ENCODE measurements at places on chromosomes 12 and 14.

- no peak for DNase-seq
These were observed 45.9 kb downstream of the SLC25A47 start for GRCh38 chr14:100369019-100369418.

DNA sequence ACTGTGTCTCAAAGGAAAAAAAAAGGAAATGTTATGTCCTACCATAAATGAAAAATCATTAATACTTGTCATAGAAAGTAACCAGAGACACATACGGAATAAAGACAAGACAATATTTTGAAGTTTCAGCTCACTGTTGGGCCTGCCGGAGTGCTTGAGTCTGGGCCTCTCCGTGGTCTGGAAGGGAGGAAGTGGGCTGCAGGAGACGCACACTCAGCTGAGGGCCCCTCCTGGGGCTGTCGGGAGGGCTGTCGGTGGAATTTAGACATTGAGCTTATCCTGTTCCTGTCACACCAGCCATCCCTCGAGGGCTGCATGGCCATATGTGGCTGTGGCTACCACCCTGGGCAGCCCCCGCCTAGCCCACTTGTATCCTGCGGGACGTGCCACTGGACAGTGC lies 80.6 kb downstream of the DDX51 start:
- DNase-seq: no peak

DNA sequence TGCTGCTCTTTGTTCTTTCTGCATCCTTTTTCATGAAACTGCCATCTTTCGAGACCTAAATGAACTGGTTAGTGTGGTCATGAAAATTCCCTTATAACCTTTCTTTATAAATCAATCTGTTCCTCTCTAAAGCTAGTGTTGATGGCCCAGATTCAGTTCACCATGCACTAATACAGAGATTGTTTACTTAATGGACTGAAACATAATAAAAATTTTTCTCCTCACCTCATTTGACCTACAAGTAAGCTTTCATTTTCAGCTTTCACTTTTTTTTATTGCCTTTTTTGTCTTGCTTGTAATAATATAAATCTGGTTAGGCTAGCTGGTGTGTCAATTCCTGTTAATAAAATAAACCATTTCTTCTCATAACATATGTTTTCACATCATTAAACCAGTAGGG lies 183.8 kb downstream of the CCDC59 start:
- DNase-seq: no peak

DNA sequence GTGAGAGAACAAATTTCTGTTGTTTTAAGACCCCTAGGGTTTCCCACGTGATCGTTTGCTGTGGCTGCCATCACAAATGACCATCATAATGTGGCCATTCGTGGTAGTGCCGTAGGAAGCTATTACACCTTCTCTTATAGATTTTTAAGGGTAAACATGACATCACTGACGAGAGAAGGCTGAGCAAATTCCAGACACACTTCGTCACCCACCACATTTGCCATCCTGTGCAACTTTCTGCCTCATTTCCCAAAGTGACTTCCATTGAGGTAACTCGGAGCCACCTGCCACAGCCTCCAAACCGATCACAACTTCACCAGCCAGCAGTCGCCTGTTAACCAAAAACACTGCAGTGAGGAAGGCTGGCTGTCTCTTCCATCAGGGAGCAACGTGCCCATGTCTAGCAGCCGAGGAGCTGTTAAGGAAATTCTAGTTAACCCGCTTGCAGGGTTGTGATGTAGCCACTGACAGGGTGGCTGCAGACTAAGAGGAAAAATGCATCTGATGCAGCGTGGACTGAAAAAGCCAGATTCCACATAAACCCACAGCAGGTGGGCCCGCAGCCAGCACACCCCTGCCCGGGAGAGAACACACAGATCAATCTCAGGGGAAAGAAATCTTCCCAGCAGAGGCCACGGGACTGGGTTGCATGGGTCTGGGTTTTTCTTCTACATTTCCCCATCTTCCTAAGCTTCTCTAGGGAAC lies 44.6 kb downstream of the CCDC85C start:
- DNase-seq: no peak

DNA sequence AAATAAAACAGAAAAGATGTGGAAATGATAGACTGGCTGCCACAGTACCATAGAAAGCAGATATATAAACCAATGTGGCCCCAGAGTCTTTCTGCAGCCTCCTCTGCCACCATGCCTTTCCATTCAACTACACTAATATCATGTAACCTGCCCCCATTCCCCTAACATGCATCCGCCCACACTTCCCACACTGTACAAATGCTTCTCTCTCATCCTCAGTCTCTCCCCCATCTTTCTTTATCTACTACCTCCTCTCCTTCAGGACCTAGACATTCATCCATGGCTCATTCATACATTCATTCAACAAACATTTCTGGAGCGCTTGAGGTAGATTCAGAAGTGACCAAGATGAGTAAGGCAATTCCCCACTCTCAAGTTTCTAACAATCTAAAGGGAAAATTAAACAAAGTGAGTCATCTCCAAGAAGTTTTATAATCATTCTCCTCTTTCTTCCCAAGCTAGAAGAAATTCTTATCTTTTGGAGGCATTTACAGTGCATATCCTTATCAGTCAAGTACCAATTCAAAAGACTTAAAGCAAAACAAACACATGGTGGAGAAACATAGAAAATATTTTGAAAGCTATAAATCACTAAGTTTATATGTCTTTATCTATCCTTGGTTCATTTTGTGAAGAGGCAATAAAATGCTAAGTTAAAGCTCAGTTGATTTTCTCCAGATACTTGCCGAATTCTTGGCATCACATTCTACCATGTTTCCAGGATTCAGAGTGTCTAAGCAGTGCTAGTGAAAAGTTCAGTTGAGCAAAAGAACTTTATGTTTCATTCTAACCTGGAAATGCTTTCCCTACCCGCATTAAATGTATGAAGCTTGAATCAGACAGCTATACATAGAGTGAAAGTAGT lies 70.5 kb upstream of the FRMD6 start:
- no peak for DNase-seq

GRCh38 chr12:42104087-42104486 lies 40.6 kb downstream of the GXYLT1 start:
- no peak for DNase-seq

DNA sequence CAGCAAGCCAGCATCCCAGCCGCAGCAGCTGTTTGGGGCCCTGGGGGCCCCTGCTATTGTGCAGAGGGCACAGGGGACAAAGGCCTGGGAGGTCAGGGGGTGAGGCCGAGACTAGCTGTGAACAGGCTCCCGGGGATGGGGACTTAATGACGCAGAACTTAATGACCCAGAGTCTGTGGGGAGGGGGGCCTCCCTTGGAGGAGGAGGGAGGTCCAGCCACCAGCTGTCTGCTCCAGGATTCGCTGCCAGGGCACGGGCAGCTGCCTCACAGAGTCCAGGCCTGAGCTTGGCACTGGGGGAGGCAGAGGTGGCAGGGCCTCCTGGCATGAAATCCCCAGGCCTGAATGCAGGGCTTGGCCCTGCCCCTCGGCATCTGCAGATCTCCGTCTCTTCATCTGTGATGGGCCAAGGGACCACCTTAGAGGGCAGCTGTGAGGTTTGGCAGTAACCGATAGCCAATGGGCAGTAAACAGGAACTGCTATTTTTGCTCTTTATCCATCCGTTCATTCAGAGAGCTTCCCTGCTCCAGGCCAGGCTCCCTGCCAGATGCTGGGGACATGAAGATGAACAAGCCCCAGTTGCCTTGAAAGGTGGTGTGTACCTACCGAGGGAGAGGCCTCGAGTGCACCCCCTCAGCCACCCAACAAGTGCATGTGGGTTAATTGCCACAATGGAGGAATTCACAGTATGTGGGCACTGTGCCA lies 6.7 kb downstream of the FAM222A start:
- DNase-seq: no peak

GRCh38 chr14:105116451-105117256 lies 51.4 kb upstream of the GPR132 start:
- DNase-seq: no peak

DNA sequence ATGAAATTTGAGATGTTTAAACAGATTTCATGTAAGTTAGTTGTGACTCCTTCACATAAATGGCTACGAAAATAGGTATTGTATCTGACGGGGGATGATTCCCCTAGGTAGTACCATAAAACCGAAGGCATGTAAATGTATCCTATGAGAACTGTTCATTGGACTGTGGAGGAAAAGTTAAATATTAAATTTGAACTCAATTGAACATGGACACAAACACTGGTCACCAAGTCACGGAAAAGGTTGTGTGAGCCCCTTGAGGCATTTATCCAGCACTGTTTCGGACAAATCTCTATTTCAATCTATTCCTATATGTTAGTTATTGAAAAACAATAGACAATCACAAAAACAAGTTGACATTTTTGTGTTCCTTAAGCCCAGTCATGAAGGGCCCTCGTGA lies 1014.3 kb upstream of the NOVA1 start:
- no peak for DNase-seq

GRCh38 chr12:126811391-126811790 lies 1455.6 kb upstream of the TMEM132C start:
- DNase-seq: no peak

DNA sequence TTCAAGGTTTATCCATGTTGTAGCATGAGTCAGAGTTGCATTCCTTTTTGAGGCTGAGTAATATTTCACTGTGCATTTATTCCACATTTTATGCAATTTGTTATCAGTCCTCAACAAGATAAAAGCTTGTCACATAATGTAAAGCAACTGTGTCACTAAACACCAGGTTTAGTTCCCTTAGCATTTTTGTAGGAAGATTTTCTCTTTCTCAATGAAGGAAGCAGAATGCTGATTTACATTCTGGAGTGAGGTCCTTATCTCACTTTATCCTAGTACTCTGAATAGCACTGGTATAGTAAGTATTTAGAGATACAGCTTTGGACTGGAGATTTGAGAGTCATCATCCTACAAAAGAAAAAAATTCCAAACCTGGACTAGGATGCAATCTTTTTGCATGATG lies 9.8 kb upstream of the EXD2 start:
- no peak for DNase-seq

DNA sequence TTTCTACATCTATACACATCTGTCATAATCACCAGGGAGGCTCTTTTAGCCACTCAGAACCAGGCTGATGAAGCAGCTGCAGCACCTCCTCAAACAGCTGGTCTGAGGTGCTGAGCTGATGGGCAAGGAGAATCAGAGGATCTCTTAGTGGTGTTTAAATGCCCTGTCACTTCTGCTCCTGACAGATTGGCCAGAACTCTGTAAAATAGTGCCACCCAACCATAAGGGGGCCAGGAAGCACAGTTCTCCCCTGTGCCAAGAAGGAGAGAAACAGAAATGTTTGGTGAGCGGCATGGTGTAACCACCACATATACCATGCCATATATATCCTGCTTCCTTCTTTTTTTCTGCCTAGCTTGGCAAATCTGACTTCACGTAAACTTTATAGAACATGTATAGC lies 12.8 kb downstream of the SOCS2 start:
- no peak for DNase-seq

DNA sequence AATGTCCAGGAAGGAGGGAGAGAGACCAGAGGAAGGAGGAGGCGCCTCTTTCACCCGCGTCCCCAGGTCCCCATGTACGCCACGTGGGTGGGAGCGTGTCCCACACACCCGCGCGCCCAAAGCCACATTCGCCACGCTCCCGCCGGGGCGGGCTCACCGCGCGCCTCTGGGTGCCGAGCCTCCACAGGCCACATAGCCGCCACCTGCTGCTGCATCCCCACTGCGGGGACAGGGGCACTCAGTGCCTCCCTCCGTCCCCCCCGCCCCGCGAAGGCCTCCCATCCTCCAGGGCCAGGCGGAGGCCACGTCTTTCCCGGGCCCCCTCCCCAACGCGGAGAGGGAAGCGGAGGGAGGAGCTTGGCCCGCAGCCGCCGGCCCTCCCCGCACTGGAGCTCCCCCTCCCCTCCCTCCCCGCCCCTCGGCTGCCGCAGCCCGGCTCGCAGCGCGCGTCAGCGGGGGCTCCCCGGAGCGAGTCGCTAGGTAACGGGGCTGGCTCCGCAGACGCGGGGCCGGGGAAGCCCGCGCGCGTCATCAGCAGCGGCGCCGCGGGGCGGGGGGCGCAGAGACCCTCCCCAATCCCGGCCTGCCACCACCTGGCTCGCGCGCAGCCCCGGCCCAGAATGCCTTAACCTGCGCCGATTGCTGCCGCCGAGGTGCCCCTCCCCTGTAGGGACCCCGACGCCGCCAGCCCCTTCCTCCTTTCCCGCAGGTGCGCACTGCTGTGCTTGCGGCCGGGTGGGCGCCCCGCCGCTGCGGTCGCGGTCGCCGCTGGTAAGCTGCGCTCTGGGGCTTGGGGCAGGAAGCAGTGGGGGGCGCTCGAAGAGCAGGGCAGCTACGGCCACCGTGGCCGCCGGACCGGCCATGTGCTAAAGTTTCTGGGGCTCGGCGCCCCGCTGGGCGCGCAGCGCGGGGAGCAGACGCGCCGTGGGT lies 536 bp upstream of the TUNAR start:
- no peak for DNase-seq

DNA sequence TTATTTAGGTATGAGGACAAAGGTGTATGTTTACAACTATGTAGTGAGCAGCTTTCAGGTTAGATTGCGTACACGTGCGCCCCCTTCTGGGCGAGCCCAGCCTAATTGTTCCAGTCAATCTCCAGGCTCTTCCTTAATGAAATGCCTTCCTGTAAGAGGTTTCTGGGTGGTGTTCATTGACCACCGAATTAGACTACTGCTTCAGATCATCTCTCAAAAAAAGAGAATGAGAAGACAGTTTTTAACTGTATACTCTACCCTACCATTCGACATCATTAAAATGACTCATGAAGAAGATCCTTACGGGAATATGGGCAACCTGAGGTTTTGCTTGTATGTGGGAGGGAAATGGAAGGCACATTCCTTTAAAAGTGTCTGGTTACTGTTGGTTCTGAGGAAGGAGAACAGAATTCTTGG lies 2.1 kb downstream of the LUM start:
- DNase-seq: no peak

DNA sequence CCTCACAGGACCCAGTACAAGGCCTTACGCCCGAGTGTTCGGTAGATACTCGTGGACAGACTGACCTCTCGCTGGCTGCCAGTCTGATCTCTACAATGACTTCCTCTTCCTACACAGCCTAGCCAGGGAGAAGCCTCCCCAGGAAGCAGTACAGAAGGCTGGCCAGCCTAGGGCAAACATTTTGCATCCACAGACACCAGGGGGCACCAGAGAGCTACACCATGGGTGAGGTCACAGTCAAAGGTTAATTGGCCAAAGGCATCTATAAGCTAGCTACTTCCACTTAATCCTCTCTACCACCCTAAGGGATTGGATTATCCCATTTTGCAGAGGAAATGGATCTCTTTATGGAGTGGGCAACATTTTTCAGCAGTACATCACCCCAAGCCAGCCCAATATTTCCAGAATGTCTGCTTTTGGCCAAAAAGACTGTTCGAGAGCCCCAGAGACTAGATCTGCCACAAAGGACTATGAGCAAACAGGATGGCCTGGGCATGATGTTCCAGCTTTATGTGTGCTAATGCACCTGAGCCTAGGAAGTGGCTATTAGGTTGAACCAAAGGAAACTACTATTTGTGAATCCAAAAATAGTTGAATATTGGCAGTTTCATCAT lies 14.6 kb upstream of the PNMA1 start:
- peak; percentile 76 for DNase-seq

GRCh38 chr12:70604662-70605061 lies 32.6 kb downstream of the PTPRB start:
- DNase-seq: no peak

- no peak for DNase-seq
These were observed 12.8 kb downstream of the FBLN5 start for GRCh38 chr14:91934554-91935285.

GRCh38 chr12:77062846-77063461 lies 2.4 kb downstream of the E2F7 start:
- DNase-seq: no peak
